ENCODE measurements at places on chromosomes 1 and 21. TPM values are rescaled to one million over a fixed set of nuclear protein-coding genes. Genes with fewer than 3 reads are reported as not detected.

- no peak overlapping the region for H3K4me3 ChIP-seq
- no peaks in the 10 kb centered on the region for H3K4me1 ChIP-seq
- no peak overlapping the region for H3K27ac ChIP-seq
- no peaks in the 10 kb centered on the region for H3K36me3 ChIP-seq
- DNase-seq, result peak; percentile 2
These were observed 7.0 kb upstream of the IGSF21 start for GRCh38 chr1:18100491-18101063.

DNA sequence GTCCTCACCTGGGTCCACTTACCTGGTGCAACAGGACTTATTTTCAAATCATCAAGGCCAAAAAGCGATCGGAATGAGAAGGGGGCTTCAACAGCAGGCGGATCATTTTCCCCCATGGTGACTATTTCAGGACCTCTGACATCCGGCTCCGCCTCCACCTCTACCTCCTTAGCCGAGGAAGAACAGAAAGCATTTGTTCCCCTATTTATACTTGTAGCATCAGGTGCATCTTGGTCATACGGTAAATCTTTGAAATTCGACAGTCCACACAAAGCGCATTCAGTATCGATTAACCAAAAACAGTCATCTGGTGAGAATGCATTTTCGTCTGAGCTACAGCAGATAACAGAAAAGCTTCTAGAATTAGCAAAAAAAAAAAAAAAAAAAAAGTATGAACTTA lies 550 bp downstream of the TMPRSS3 start:
- H3K27me3 ChIP-seq, result peaks cover 8% of the 10 kb centered on the region
- peaks cover 4% of the 10 kb centered on the region for H3K4me1 ChIP-seq
- no peak overlapping the region for H3K27ac ChIP-seq

DNA sequence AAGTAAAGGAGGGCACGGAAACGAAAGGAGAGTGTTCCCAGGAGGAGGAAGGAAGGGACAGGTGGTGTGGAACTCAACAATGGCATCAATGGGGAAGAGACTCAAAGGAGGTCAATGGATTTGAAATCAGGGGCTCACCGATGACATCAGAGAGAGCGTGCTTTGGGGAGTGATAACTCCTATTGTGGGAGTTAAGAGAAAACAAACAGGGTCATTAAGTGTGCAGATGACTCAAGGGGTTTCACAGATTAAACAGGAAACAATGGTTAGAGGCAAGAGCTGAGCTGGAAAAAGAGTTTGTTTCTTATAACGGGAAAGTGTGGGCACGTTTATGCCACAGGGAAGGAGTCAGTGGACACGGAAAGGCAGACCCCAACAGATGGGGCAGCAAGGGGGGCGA lies 629.1 kb downstream of the SMYD3 start:
- no peak for DNase-seq
- H3K36me3 ChIP-seq, result no peaks in the 10 kb centered on the region
- peaks cover 22% of the 10 kb centered on the region for H3K4me1 ChIP-seq
- H3K27ac ChIP-seq, result no peak overlapping the region

- no peak for DNase-seq
- H3K27me3 ChIP-seq, result no peaks in the 10 kb centered on the region
- H3K27ac ChIP-seq, result no peak overlapping the region
- no peaks in the 10 kb centered on the region for H3K4me1 ChIP-seq
- H3K36me3 ChIP-seq, result no peaks in the 10 kb centered on the region
- no peak overlapping the region for H3K4me3 ChIP-seq
These were observed 112.8 kb downstream of the PRRX1 start for GRCh38 chr1:170776777-170777176.

The TFF3 gene
- not detected for polyA plus RNA-seq

The C1orf116 gene
- polyA plus RNA-seq, result not detected

Data from immature natural killer cell (primary cell).